ENCODE measurements at places on chromosomes 11 and 22.

- no peak for DNase-seq
Observed at GRCh38 chr11:127898422-127899365, 688.7 kb downstream of the ETS1 start.

- no peak for DNase-seq
Observed at GRCh38 chr11:79973721-79974617, 533.1 kb upstream of the TENM4 start.

GRCh38 chr11:125062931-125063428, at the start of gene SLC37A2:
SLC37A2 (plus strand) TSS chr11:125063305; CDS start chr11:125063368, 63 bp downstream.
- DNase-seq, result no peak

- no peak for DNase-seq
Observed at GRCh38 chr11:9046481-9046880, 42.7 kb upstream of the NRIP3 start.
